Activated CD4-positive, alpha-beta T cell treated with anti-CD3 and anti-CD28 coated beads, Interleukin-2, Interleukin-6, amounts not matched to agents 100 ng/mL and 50 ng/mL, durations not matched to agents 16 hours and 8 hours (primary cell): ENCODE measurements at places on chromosomes 11 and 22.

- no peak for DNase-seq
Measured at GRCh38 chr11:12547953-12548650, 126.1 kb upstream of the TEAD1 start.

- no peak for DNase-seq
Measured at GRCh38 chr22:17808693-17809403, 34.6 kb upstream of the BID start.

DNA sequence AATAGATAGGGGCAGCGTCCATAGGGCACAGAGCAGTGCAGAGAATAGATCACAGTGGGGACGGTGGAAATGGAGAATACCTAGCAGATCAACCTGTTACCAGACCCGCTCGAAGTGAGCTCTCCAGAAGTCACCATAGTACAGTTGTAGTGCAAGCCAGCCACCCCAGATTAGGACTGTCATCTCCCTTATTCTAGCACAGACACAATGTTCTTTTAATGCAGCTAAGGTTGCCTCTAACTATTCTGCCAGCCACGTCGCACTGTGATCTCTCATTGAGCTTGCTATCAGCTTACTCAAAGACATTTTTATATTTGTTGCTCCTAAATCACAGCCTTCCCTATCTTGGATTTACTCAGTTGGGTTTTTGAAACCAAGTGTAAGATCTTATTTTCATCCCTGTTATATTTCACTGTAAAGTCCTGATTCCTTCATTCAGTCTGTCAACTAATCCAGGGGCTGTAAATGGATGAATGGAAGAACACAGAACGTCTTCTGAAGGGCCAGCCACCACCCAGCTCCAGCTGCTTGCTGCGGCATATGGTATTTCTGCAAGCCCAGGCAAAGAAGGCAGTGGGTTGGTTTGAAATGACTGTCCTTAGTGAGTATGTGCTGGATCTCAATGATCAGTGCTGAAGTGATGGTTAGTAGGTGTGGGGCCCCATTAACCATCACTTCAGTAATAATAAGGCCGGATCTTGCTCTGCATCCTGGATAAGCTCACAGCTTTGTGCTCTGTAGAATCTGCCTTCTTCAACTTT, 3.4 kb downstream of the PARVA start:
- DNase-seq = no peak

DNA sequence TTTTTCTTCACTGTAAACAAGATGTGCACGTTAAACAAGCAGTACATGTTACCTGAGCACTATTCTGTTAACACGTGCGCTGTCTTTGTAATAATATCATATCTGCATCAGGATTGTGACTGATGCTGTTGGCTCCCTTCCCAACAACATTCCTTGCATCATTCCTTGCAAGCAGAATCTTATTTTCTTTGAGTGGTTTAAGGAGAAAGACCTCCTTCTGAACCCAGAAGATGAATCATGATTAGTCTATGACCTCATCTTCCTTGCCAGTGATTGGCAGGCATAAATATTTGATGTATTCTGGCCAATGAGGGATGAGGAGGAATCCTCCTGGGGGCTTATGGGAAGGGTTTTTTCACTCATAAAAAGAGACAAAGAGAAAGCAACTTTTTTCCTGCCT, 46.2 kb downstream of the C11orf71 start:
- no peak for DNase-seq

GRCh38 chr11:106770489-106771085, 247.7 kb downstream of the GUCY1A2 start:
- DNase-seq = no peak

GRCh38 chr11:2867722-2868505, 17.7 kb downstream of the CDKN1C start:
- no peak for DNase-seq

GRCh38 chr22:37907036-37907954, 1.2 kb downstream of the MICALL1 start:
- no peak for DNase-seq

- no peak for DNase-seq
Measured at GRCh38 chr22:44402196-44403111, 89.7 kb upstream of the SHISAL1 start.

- DNase-seq = no peak
Measured at GRCh38 chr11:68021167-68021787, 9.2 kb upstream of the NDUFS8 start.

- no peak for DNase-seq
Measured at GRCh38 chr11:15947681-15948648, 408.4 kb downstream of the SOX6 start.
